ENCODE measurements at places on chromosomes 6 and 20.

- DNase-seq: no peak
These were observed 1.3 kb upstream of the TAF4 start for GRCh38 chr20:62066983-62067433.

DNA sequence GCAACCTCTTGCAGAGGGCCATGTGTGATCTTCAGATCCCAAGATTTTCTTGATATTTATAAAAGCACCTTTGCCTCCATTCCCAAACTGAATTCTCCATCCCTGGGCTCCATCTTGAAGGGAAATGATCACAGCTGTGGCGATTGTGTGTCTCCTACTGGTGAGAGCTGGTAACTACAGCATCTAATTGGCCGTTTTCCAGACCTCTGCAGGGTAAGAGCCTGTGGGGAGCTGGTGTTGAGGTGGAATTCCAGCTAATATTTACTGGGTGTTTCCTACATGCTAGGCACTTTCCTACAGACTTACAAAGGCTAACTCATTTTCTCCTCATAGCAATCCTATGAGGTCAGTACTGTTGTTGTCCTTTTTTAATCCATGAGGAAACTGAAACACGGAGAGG is 59.2 kb upstream of the FNDC1 start:
- peak; percentile 74 for DNase-seq

DNA sequence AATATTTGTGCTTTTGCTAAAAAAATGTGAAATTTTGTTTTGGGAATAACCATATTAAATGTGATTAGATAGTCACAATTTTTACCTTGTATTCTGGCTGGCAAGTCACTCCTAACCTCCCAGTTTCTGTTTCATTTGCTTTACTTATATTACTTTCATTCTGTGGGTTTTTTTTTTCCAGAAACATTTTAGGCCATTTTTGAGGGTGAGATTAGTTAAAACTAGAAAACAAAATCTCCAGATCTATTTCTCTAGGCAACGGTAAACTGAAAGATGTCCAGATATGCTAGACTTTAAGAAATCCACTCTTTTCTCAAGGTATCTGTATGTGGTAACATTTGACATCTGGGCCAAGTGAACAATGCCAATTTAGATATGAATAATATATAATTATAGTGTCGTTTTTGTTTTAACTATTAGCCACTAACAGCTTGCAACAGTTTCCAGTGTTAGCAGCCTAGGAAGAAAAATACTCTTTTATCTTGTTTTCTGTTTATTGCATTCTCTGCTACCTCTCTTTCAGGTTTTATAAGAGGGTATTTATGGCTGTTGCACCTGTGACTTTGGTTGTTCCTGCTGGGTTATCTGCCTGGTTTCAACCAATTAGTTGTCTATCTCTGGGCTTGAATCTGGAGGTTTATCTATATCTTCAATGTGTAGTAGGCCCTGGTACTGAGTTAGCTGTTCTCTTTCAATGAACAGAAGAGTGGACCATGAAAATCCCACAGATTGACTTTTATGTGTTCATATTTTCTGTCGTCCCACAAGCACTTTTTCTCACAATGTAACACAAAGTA is 260.9 kb downstream of the NKAIN2 start:
- no peak for DNase-seq

DNA sequence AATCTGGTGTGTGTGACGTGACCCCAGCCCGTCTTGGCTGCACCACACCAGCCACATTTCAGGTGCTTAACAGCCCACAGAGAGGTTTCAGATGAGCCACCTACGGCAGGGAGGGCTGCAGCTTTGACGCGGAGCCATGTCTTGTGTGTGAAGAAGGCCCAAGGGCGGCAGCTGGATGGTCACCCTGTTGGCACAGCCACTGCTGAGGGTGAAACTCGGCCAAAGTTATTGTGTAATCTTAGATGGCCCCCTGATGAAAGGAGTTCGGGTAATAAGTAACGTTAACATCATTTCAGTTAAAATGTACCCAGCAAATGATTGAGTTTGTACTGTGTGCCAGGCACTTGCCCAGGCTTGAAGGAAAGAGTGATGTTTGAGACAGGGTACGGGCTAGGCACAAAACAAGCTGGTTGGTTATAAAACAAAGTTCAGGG is 97.2 kb downstream of the SSR1 start:
- DNase-seq: no peak

DNA sequence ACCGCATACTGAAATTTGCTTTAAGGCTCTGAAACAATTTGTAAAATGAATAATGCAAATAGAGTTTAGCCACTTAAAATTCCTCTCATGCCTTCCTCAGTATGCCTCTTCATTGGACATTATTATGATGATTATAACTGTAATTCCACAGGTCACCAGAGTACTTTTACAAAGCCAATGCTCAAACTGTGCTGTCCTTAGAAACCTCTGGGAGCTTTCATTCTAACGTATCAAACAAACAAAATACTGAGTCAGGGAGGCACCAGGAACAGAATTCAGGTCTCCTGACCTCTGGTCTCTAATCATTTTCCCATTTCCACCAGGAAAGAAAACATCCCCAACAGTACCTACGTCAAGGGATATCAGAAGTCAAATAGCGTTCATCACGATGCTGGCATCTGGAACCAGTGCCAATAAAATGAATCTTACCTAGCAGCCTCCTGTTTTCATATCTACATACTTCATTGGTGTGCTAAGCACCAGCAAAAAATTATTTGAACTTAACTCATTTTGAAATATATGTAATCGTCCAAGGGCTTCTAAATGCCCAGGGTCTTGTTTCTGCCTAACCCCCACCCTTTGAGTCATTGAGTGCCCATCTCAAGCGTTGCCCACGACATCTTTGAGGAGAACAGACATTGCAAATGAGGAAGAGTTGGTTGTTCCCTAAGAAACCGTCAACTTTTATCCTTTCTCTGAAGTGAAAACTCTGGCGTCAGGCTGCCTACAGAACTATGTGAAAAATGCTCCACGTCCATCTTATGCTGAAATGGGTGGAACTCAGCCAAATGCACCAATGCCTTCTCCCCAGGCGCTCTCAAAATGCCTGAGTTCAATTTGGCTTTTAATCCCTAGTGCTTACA is 37.9 kb downstream of the NEDD9 start:
- DNase-seq: no peak

GRCh38 chr6:129521946-129522345 is 188.0 kb downstream of the ARHGAP18 start:
- no peak for DNase-seq

GRCh38 chr6:131040866-131041265 is 22.2 kb downstream of the EPB41L2 start:
- DNase-seq: no peak

DNA sequence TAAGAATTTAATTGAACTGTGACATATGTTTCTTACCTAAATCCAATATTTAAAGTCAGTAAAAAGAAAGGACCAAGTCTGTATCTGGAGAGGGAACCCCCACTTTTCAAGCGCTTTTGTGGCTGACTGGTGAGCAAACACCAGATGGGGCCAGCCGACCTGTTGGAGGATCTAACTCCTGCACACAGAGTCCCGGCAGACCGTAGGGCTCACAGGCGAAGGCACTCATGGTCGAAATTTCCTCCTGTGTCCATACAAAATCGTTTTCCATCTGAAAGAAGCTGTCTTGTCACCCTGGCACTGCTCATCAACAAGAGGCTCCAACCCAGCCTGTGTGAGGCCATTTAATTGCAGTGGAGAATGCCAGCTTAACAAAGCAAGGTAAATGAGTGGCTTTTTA is 94.0 kb downstream of the SCML4 start:
- DNase-seq: no peak

- DNase-seq: peak; percentile 56
These were observed 3.0 kb downstream of the FLRT3 start for GRCh38 chr20:14334306-14334930.

DNA sequence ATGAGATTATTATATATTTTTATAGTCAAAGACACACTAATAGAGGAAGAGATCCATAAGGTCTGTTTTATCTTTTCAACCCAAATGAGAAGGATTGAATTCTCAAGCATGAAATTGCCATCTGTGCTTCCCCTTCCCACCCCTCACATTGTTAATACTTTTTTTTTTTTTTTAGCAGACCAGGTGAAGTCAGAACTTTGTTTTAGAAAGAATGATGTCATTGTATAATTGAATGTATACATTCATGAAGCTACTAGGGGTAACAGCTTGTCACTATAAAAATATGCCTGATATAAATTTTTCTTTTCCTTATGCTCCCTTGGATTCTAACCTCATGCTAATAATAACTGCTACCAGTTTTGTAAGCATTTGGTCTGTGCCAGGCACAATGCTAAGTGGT is 88.9 kb downstream of the TFAP2B start:
- no peak for DNase-seq

DNA sequence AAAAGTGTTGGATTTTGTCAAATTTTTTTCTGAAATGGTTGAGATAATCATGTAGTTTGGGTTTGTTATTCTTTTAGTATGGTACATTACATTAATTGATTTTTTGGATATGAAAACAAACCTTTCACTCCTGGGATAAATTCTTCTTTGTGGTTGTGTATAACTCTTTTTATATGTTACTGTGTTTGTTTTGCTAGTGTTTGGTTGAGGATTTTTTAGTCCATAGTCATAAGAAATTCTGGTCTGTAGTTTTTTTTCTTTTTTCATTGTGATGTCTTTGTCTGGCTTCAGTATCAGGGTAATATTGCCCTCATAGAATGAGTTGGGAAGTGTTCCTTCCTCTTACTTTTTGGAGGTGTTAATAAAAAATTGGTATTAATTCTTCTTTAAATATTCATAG is 122.2 kb upstream of the ATXN1 start:
- DNase-seq: no peak

GRCh38 chr20:62428002-62428372 is 648 bp upstream of the RBBP8NL start:
- no peak for DNase-seq

DNA sequence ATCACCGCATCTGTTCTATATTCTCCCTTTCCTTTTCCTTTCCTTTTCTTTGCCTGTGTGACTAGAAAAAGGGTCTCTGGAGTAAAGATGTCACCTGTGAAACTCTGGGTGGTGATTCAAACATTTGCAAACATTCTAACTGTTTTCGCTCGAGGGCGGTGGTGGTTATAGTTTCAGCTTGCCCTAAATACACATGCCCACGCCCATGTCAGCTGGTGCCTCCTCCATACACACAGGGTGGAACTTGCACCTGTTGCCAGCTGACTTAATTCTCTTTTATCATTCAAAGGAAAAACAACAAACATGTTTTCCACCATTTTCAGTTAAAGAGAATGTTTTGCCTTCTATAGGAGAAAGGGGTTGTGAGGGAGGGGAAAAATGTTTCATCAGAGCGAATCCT is 381.9 kb upstream of the ARID1B start:
- DNase-seq: no peak

DNA sequence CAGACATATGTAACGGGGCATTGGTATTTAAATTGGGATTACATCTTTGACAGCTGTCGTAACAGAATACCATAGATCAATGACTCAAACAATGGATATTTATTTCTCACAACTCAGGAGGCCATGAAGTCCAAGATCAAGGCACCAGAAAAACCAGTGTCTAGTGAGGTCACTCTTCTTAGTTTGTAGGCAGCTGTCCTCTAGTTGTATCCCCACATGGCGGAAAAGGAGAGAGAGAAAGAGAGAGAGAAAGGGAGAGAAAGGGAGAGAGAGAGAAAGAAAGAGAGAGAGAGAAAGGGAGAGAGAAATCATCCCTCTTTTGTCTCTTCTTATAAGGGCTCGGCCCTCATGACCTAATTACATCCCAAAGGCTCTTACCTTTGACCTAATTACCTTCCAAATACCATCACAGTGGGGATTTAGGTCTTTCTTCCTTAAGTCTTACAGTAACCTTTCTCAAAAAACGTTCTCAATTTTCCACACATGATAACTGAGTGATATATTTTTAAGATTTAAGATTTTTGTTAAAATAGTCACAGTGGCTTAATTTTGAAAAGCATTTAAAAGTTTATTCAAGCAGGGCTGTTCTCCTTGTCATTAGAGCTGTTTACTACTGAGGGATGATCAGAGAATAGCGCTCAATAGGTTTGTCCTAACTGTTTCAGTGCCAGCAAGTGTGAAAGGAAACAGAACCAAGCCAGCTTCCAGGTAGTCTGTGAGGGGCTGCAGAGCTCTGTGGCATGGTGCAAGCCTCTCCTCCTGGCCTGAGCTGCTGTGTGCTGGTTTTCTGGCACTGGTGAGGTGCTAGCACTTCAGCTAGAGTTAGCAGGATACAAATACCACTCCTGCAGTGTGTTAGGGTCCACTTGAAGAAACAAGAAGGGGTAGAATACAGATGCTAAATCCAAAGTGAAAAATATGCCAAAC is 79.0 kb downstream of the IMPG1 start:
- DNase-seq: no peak

- DNase-seq: no peak
These were observed 608.1 kb downstream of the PKHD1 start for GRCh38 chr6:51479296-51479695.

- DNase-seq: no peak
These were observed 28.9 kb upstream of the CCR6 start for GRCh38 chr6:167093922-167094432.

DNA sequence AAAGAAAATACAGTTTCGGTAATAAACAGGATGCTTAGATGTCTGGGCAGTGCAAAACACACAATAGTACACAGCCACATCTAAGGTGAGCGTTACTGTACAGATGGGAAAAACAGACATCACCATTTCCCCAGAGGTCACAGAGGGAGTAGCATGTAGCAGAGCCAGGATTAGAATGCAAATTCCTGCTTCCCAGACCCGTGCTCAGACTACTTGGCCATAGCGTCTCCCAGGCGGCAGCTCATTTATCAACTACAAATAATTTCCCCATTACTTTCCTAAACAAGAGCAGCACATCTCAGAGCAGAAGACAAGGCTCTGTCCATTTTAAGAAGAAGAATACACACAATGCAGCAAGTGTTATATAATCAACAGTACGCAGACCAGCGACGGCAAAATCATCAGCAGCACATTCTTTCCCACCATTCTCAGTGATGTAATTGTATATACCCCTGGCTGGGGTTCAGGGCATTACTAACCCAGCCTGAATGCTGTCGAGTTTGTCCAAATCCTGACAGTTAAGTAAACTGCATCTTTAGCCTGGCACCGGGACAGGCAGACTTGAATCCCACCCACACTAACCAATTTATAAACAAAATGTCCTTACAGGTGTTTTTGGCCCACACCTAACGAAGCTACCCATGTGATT is 61.9 kb downstream of the CNKSR3 start:
- peak; percentile 63 for DNase-seq

- DNase-seq: no peak
These were observed 323.2 kb downstream of the LRFN2 start for GRCh38 chr6:40263970-40264369.

- DNase-seq: no peak
These were observed 162.9 kb upstream of the CEP162 start for GRCh38 chr6:84390334-84390733.

- no peak for DNase-seq
These were observed 284.5 kb upstream of the CDYL start for GRCh38 chr6:4491501-4492260.

All from HEK293T (cell line).